ENCODE measurements at places on chromosomes 16 and 17.
A peak's percentile ranks its signal among the peaks of the same experiment; 100 is the strongest.

DNA sequence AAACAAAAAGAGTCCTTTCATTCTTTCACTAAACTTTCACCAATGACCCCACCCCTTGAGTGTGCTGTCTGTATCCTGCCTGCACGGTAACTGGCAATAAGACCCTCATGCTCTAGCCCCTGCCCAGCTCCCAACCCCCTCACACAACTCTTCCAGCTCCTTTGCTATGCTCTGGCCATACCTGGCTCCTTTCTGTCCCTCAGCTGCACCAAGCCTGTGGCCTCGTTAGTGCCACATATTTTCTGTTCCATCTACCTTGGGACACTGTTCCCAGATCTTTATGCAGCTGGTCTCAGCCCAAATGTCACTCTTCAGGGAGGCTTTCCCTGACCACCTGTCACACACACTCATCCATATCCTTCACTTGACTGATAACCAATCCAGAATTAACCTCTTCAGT is 47.3 kb downstream of the C16orf82 start:
- no peak for DNase-seq

GRCh38 chr16:11133344-11133943 is 122.6 kb downstream of the SOCS1 start:
- DNase-seq = peak; percentile 84

GRCh38 chr17:42918902-42919521 is 18.4 kb downstream of the G6PC1 start:
- DNase-seq = no peak

- no peak for DNase-seq
Measured at GRCh38 chr17:49753959-49754391, 10.0 kb downstream of the FAM117A start.

- DNase-seq = no peak
Measured at GRCh38 chr16:19481296-19481695, 40.6 kb downstream of the GDE1 start.

All from AG04449 (cell line).